ENCODE measurements at places on chromosomes 1 and 21.

- no peak for DNase-seq
Measured at GRCh38 chr1:231839999-231840398, 213.4 kb downstream of the DISC1 start.

- DNase-seq, result no peak
Measured at GRCh38 chr1:19661721-19662228, 2.9 kb upstream of the HTR6 start.

DNA sequence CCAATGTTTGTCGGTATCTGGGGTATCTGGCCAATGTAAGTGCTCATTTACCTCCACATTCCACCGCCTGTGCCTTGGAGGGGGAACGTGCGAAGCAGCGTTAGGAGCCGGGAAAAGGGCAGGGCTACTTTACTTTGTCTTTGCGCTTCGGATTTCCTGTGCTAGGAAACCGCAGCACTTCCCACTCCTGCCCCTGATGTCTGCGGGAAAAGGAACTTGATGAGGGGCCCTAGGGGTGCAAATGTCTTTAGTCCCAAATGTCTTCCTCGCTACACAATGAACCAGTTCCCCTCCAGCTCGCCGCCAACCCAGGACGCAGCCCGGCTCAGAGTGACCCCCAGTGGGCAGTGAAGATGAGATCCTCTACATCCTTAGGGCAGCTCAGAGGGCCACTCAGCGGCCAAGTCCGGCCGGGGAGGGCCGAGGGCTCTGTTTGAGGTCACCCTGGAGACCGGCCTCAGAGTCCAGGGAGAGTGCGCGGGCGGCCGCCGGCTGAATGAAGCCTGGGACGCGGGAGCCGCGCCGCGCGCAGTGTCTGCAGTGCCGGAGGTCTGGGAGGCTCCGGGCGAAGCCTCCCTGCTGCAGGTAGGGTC, at the start of gene DYNLT5:
Gene DYNLT5 (plus strand): TSS at position 460 of the 593 bp plus-strand sequence. CDS start 2,200 bp downstream, outside the sequence.
- no peak for DNase-seq

- no peak for DNase-seq
Measured at GRCh38 chr1:155002464-155003226, at the start of gene ZBTB7B. Gene ZBTB7B (plus strand): TSS chr1:155002802. CDS start chr1:155014661, 11,859 bp downstream.

DNA sequence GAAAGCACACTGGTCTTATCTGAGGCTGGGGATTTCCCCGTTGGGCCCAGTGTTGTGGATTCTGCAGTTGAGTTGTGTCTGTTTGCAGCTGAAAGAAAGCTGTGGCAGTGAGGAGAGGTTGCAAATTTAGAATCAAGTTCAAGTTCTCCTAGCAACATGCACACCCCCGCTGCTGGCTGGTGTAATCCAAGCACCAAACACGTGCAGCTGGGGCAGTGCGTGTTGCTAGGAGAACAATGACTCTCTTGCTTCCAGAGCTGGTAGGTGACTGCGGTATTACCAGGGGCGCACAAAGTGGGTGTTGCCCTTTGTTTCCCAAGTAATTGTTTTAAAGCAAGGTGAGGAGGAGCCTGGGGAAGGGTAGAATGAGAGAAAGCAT, 91.5 kb downstream of the IER5 start:
- no peak for DNase-seq

- no peak for DNase-seq
Measured at GRCh38 chr21:45821998-45822397, 159.6 kb upstream of the COL6A1 start.

GRCh38 chr1:179155615-179156014, 73.7 kb downstream of the TOR3A start:
- DNase-seq, result no peak

DNA sequence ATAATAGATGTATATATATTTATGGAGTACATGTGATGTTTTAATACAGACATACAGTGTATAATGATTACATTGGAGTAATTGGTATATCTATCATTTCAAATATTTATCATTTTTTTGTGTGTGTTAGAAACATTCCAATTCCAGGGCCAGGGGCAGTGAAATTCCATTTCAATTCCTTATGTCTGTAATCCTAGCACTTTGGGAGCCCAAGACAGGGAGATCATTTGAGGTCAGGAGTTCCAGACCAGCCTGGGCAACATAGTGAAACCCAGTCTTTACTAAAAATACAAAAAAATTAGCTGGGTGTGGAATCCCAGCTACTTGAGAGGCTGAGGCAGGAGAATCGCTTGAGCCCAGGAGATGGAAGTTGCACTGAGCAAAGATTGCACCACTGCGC, 30.4 kb upstream of the PDC start:
- no peak for DNase-seq

GRCh38 chr1:184563308-184563707, 176.5 kb downstream of the C1orf21 start:
- DNase-seq, result no peak

DNA sequence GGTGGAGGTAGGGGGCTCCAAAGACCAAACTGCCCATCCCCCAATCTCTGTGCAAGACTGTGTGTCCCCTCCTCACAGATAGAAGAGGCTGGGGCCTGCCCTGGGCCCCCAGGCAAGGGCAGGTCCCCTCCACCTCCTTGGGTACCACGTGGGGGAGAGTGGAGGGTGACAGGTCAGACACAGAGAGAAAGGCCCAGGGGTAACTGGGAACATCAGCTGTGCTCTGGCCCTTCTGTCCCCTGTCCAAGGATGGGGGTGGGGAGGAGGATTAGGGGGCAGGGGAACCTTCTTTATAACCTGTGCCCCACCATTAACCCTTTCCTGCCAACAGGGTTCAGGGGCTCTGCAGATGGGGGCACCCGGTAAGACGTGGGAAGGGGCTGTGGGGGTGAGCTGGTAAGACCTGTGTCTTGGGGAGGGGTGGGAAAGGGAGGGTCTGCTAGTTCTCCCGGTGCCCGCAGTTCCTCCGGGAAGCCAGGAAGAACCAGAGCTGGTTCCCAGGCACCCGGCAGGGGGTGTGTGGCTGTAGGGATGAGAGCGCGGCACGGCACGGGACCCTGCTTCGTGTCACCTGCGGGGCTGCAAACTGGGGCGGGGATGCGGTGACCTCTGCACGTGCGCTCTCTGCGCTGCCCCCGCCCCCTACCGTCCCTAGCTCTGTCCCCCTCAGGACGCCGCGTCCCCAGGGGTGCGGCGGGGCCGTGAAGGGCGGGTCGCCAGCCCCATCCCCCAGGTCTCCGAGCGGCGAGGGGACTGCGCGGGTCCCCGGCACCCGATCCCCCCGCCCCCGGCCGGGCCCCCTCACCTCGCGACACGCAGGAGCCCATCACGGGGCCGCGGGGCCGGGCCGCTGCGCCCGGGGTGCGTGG, 601 bp downstream of the FAM131C start:
- DNase-seq, result no peak

GRCh38 chr1:16326833-16327404, 25.4 kb downstream of the FBXO42 start:
- DNase-seq, result no peak

Data from activated T-helper 1 cell treated with anti-CD3 and anti-CD28 coated beads, Interleukin-2, amount 50 U/mL, for 16 hours (primary cell).